ENCODE measurements at places on chromosomes 16 and 17. TPM values are rescaled to one million over a fixed set of nuclear protein-coding genes. Genes with fewer than 3 reads are reported as not detected.

DNA sequence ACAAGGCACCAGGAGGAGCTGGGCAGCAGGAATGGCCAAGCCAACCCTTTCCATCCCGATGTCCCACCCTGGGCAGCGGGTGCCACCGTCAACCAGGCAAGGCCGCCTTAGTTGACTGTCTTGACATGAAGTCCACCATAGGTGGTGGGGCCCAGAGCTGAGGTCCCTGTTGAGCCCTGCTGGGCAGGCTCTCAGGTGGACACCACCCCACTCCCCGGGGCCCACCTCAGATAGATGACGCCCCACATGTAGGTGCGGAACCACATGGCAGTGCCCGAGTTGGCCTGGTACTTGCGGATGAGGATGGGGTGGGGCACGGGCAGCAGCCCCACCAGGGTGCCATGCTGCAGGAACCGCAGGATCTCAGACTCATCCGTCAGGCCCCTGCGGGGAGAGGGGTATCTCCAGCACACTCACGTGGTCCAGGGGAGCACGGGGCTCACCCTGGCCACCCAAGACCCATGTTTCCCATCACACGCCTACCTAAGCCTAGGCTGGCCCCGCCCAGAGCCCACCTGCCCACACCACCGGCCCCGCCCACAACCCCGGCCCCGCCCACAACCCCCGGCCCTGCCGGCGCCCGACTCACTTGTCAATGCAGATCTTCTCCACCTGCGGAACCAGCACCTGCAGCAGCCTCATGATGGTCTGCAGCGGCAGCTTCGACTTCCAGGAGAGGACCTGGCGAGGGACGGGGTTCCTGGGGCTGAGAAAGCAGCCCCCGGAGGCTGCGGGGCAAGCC, 16.2 kb downstream of the OTOP3 start:
- no peak for DNase-seq

DNA sequence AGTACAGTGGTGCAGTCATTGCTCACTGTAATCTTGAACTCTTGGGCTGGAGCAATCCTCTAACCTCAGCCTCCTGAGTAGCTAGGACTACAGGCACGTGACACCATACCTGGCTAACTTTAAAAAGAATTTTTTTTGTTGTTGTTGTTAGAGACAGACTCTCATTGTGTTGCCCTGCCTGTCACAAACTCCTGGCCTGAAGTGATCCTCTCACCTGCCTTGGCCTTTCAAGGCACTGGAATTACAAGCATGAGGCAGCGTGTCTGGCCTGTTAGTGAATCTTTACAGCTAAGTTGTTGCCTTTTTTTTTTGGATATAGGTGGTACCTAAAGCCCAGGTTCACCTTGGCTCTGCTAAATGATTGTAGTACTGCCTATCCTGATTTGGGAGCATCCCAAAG, 290.6 kb downstream of the BCAS3 start:
- no peak for DNase-seq

GRCh38 chr17:66957951-66958579, 6.4 kb upstream of the CACNG4 start:
- DNase-seq, result no peak

DNA sequence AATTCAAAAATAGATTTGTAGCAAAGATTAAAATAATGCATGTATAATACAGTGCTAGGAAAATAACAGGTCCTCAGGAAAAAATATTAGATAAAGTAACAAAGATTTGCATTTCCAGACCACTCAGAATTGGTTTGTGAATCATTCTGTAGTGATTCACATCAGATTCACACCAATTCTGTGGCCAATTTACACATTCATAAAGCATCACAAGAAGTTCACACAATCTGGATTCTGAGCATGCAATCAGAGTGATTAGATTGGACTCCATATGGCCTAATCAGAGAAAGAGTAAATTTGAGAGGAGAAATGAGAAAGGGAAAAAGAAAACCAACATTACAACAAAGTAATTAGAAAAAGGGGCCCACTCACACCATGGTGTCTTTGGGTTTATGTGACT, 36.0 kb upstream of the SLC47A1 start:
- DNase-seq, result no peak

The PROCA1 gene
- 1.7 TPM for total RNA-seq

GRCh38 chr17:1040216-1040600, 43.3 kb downstream of the TIMM22 start:
- DNase-seq, result no peak

- no peak for DNase-seq
Measured at GRCh38 chr16:51734220-51734619, 583.1 kb upstream of the SALL1 start.

DNA sequence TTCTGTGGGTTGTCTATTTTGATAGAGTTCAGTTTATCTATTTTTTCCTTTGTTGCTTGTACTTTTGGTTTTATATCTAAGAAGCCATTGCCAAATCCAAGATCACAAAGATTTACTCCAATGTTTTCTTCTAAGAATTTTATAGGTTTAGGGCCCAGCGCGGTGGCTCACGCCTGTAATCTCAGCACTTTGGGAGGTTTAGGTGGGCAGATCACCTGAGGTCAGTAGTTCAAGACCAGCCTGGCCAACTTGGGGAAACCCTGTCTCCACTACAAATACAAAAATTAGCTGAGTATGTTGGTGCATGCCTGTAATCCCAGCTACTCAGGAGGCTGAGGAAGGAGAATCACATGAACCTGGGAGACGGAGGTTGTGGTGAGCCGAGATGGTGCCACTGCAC, 13.7 kb upstream of the ITGA3 start:
- DNase-seq, result no peak

DNA sequence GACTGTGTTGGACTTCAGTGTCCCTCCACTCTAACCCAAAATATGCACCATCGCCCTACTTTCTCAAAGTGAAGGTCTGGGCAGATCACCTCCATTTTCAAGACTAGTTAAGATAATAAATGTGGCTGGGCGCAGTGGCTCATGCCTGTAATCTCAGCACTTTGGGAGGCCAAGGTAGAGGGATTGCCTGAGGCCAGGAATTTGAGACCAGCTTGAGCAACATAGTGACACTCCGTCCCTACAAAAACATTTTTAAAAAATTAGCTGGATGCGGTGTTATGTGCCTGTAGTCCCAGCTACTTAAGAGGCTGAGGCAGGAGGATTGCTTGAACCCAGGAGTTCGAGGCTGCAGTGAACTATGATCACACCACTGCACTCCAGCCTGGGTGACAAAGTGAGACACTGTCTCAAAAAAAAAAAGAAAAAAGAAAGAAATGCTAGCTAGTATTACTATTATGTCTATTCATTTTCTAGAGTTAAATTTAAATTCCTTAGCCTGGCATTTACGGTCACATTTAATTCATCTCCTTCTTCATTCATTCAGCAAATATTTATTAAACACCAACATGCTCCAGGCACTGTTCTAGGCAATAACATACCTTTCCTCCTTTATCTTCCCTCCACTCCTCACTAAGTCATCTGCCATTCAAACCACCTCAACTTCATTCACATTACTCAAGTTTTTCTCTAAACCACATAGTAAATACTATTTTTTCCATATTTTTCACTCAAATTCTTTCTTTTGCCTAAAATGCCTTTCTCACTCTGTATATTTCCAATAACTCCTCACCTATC, 96.1 kb upstream of the XYLT1 start:
- no peak for DNase-seq

The MYH8 gene
- 69.6 TPM for total RNA-seq

DNA sequence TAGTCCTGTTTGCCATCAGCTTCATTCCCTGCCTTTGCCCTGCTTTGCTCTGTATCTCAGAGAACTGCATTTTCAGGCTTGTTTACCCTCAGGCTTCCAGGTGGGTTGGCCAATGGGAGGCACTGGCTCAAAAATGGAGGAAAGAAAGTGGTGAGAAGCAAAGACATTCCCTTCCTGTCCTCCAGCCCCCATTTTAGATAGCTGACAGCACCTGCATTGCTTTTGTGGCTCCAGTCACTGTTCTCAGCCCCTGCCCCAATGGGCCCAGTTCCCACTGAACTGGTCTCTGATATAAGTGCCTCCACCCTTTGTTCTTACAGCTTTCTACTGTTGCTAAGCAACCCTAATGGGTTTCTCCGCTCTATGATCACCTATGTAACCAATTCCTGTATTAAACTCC, 19.4 kb upstream of the SDK2 start:
- no peak for DNase-seq

The SLC22A31 gene
- total RNA-seq, result not detected

The KRTAP9-2 gene
- not detected for total RNA-seq

GRCh38 chr16:27248036-27248435, 20.5 kb downstream of the NSMCE1 start:
- no peak for DNase-seq

The PPP1R27 gene
- not detected for total RNA-seq

DNA sequence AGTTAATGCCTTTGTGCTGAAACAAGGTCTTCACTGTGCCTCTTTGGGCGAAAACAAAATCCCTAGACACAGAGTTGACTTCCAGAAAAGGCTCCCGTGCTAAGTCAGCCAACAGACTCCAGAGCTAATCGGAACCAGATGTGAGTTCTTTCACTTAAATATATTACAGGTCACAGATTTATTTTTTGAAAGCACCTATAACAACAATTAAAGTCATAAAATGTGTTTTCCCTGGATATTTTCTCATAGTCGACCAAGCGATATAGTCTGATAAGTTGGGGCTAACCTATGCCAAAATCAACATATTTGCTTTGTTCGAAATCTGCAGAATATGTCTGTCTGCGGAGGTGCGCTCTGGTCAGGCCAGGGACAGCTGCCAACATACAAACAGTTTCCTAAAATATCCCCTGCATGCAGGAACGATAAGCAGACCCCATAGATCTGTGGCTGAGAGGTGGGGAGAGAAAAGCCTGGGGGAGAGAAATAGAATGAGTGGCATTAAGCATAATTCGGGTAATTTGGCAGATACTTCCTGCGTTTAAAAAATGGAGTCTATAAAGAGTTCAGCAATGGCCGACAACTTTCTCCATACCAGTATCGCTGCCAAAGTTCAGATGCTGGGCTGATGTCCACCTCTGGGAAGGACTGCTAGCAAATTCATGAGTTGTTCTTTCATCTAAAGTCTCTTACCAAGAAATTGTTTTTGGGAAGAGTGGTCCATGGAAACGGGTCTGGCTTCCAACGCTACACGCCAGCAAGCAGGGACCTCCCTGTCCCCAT, 50.8 kb upstream of the MYH10 start:
- no peak for DNase-seq

The ZG16 gene
- total RNA-seq, result not detected

- DNase-seq, result no peak
Measured at GRCh38 chr16:75208861-75209505, 2.0 kb upstream of the CTRB2 start.

DNA sequence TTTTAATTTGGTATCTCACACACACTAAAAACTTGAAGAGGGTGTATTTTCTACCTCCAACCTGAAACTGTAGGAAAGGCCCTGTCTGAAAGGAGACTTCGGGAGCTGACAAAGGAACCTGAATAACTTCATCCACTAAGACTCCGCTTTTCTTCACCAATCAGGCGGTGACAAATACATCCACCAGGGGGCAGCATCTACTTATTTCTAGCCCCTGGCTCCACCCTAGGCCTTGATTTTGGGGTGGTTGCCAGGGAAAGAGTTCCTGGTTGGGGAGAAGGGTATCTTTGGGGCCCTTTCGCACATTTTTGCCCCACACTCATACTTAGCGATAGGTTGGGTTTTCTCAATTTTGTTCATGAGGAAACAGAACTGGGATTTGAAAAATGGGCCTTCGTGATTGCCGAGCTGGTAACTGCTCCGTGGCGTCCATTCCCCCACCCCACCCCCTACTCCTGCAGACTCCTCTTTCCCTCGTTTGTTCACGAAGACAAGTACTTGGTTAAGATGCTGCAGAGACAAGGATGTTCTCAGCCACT, 4.8 kb upstream of the ARL4D start:
- DNase-seq, result peak; percentile 82

GRCh38 chr17:9768381-9768934, 22.9 kb downstream of the DHRS7C start:
- DNase-seq, result no peak

The PRDM7 gene
- not detected for total RNA-seq

The ZFHX3 gene
- total RNA-seq, result 19.4 TPM

DNA sequence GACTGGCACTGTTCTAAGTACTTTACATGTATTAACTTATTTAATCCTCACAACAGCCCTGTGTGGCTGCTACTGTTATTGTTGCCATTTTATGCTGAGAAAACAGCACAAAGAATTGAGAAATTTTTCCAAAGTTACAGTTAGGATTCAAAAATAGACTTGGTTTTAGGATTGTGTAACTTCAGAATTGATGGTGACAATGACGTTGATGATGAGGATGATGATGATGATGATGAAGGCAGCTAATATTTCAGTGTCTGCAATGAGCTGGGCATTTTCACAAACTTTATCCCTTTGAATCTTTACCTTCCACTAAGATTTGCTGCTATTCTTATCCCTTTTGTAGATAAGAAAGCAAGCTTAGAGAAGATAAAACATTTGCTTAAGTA, 22.1 kb downstream of the PRKCB start:
- DNase-seq, result no peak

DNA sequence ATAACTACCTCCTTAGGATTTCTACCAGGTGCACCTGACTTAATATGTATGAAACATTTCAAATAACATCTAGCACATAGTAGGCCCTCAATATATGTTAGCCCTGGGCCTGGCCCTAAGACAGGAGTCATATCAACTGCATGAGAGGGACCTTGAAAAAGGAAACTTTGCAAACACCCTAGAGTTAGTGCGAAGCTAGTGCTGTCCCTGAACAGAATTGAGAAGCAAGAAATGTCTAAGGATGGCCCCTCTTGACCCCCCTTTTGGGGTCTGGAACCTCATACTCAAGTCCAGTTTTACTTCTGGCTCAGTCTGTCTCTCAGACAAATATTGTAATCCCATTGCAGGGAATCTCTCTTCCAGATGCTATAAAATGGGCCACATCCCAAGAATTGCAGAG, 80.5 kb downstream of the CBLN1 start:
- DNase-seq, result no peak

The CENPN gene
- 37.5 TPM for total RNA-seq

DNA sequence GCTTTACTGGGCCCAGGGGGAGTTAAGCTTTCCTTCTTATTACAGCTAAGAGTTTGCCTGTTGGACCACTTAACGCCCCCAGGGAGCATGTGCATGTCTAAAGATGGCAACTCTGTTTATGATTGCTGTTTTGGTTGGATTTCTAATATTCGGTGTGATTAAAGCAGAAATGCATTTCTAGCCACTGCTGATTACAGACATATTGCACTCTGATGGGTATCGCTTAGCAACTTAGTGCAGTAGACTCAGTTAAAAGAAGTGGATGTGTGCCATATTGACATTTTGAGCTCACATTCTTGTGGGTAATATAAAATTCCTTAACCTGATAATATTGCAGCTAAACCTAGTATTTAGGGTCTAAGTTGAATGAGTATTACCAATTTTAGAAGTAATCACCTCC, 4.2 kb downstream of the NF1 start:
- DNase-seq, result no peak

GRCh38 chr16:73027685-73028111, 20.2 kb downstream of the ZFHX3 start:
- DNase-seq, result no peak

The GRB7 gene
- total RNA-seq, result 2.9 TPM

The GINS2 gene
- total RNA-seq, result 6.9 TPM

DNA sequence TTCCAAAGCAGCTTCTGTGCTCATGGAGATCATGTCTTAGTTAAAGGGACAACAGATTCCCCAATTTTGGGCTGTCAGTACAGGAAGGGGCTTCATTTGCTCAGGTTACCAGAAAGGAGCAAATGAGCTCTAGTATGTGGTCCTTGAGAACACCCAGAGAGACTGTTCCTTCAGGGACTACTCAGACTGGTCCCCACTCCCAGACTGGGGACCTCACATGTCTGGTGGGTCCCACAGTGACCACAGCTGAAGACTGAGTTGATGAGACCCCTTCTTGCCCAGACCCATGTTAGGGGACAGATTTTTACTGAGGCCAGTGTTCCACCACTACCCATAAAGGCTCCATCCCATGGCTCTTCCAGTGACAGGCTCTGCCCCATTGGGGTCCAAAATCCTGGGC, 1695.2 kb downstream of the TP53TG3F start:
- no peak for DNase-seq

The TMEM220 gene
- total RNA-seq, result 7.2 TPM
